Activated naive CD8-positive, alpha-beta T cell treated with anti-CD3 and anti-CD28 coated beads for 36 hours (primary cell): ENCODE measurements at places on chromosomes 3 and 15. TPM values are rescaled to one million over a fixed set of nuclear protein-coding genes. Genes with fewer than 3 reads are reported as not detected.
A peak's percentile ranks its signal among the peaks of the same experiment; 100 is the strongest.

DNA sequence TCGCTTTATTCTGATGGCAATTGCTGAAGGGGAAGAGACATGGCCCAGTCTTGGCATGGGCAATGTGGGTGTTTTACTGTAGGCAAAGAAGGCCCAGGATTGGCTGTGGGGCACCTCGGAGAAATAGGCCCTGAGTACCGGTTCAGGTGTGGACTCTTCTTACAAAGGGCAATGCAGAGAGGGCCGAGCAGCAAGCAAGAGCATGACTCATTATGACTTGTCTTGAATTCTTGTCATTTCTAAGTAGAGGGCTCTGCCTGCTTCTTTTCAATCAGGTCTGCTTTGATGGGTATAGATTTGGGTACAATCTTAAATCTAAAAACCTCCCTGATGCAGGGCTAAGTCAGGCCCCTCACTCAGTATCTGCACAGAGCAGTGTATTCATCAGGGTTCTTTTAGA is 14.8 kb upstream of the BUB1B start:
- no peak for DNase-seq
- no peaks in the 10 kb centered on the region for H3K36me3 ChIP-seq
- no peak overlapping the region for H3K27ac ChIP-seq
- H3K27me3 ChIP-seq: peaks cover 3% of the 10 kb centered on the region
- no peak overlapping the region for H3K4me3 ChIP-seq

GRCh38 chr15:43067717-43068461 is 37.9 kb downstream of the UBR1 start:
- H3K36me3 ChIP-seq: peaks cover 19% of the 10 kb centered on the region
- no peaks in the 10 kb centered on the region for H3K4me1 ChIP-seq
- H3K27me3 ChIP-seq: no peaks in the 10 kb centered on the region
- H3K27ac ChIP-seq: no peak overlapping the region
- no peak for DNase-seq
- H3K4me3 ChIP-seq: no peak overlapping the region

- H3K4me1 ChIP-seq: no peaks in the 10 kb centered on the region
- no peak overlapping the region for H3K27ac ChIP-seq
- no peak for DNase-seq
- no peaks in the 10 kb centered on the region for H3K27me3 ChIP-seq
- H3K36me3 ChIP-seq: peaks cover 3% of the 10 kb centered on the region
Observed at GRCh38 chr3:59246719-59247401, 197.0 kb upstream of the CFAP20DC start.

DNA sequence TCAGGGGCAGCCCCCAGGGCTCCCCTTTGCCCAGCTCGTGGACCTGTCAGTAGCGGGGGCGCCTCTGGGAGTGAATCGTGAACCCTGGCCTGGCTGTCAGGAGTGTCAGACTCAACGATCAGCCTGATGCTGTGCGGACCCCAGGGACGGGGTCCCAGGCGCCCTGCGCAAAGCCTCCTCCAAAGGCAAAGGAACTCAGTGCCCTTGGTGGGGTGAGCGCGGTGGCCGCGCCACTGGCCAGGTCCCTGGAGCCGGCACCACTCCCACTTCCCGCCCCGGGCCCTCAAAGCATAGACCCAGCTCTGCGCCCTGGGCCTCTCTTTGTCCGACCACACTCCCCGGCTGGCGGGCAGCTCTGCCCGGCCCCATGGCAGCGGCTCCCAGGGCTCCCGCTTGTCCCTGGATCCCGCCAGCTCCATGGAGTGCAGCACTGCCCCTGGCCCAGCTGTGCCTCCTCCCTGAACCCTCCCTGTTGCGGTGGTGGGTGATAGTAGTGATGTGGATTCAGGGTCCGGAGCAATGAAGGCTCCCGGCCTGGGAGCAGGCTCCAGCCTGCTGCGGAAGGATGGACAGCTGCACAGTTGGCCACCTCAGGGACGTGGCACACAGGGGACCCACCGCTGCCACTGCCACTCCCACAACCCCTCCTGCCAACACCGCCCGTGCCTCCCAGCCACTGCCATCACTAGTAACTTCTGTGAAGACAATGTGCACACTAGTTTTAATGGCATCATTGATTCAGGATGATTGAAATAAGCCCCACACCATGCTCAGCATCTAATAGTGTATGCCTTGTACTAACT is 263.8 kb downstream of the ZBBX start:
- no peaks in the 10 kb centered on the region for H3K4me1 ChIP-seq
- no peak for DNase-seq
- no peaks in the 10 kb centered on the region for H3K27me3 ChIP-seq

DNA sequence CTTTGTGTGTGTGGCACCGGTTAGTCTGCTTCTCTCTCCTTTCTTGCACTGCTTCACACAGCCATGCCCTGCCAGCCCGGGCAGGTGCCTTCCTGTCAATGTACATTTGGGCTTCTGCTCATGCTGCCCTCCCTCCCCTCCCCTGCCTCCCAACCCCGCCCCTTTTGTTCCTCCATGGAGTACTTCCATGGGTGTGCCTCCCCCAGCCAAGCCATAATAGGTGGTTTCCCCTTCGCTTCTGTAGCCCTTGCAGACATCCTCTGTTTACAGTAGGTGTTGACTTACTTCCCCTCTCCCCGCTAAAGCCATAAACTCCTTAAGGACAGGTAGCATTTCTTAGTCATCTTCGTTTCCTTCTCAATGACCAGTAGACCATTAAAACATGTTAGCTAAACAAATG is 31.8 kb upstream of the CRTC3 start:
- no peak overlapping the region for H3K4me3 ChIP-seq
- no peaks in the 10 kb centered on the region for H3K27me3 ChIP-seq
- peaks cover 42% of the 10 kb centered on the region for H3K36me3 ChIP-seq
- H3K4me1 ChIP-seq: peaks cover 11% of the 10 kb centered on the region
- DNase-seq: no peak
- H3K27ac ChIP-seq: no peak overlapping the region

GRCh38 chr3:136311968-136312367 is 61.8 kb downstream of the PCCB start:
- H3K27me3 ChIP-seq: no peaks in the 10 kb centered on the region
- no peak for DNase-seq
- no peak overlapping the region for H3K4me3 ChIP-seq

- peak overlapping the region; percentile 40 for H3K4me3 ChIP-seq
- H3K36me3 ChIP-seq: peaks cover 53% of the 10 kb centered on the region
- peaks cover 65% of the 10 kb centered on the region for H3K4me1 ChIP-seq
- no peak for DNase-seq
- H3K27ac ChIP-seq: peak overlapping the region; percentile 71
Observed at GRCh38 chr15:101239724-101240136, 12.1 kb downstream of the CHSY1 start.

DNA sequence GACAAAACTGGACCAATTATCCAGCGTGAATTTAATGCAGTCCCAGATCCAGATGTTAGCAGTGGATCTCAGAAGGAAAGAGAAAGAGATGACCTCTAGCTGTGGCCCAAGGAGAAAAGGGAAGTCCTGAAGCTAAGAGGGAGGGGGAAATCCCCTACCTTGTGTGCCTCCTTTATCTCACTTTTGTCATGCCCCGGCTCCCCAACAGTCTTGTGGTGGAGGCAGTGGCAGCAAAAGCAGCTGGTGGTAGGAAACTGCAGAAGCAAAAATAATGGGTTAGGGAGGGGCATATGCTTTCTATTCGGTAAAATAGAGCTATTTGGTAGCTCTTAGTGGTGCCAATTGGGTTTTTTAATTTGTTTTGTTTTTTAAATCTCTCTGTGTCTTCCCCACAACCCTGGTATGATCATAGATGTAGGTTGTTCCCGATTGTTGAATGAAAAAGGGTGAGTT is 56.5 kb downstream of the MCTP2 start:
- peaks cover 31% of the 10 kb centered on the region for H3K36me3 ChIP-seq
- peaks cover 33% of the 10 kb centered on the region for H3K4me1 ChIP-seq
- peak overlapping the region; percentile 77 for H3K4me3 ChIP-seq
- DNase-seq: peak; percentile 57
- peak overlapping the region; percentile 85 for H3K27ac ChIP-seq
- no peaks in the 10 kb centered on the region for H3K27me3 ChIP-seq

GRCh38 chr3:190854062-190854461 is 8.4 kb downstream of the GMNC start:
- H3K4me3 ChIP-seq: no peak overlapping the region
- H3K27ac ChIP-seq: no peak overlapping the region
- H3K27me3 ChIP-seq: peaks cover 3% of the 10 kb centered on the region
- no peak for DNase-seq

GRCh38 chr3:99933971-99934750 is 116.5 kb downstream of the CMSS1 start:
- peaks cover 22% of the 10 kb centered on the region for H3K36me3 ChIP-seq
- H3K27me3 ChIP-seq: no peaks in the 10 kb centered on the region
- H3K4me1 ChIP-seq: peaks cover 24% of the 10 kb centered on the region

DNA sequence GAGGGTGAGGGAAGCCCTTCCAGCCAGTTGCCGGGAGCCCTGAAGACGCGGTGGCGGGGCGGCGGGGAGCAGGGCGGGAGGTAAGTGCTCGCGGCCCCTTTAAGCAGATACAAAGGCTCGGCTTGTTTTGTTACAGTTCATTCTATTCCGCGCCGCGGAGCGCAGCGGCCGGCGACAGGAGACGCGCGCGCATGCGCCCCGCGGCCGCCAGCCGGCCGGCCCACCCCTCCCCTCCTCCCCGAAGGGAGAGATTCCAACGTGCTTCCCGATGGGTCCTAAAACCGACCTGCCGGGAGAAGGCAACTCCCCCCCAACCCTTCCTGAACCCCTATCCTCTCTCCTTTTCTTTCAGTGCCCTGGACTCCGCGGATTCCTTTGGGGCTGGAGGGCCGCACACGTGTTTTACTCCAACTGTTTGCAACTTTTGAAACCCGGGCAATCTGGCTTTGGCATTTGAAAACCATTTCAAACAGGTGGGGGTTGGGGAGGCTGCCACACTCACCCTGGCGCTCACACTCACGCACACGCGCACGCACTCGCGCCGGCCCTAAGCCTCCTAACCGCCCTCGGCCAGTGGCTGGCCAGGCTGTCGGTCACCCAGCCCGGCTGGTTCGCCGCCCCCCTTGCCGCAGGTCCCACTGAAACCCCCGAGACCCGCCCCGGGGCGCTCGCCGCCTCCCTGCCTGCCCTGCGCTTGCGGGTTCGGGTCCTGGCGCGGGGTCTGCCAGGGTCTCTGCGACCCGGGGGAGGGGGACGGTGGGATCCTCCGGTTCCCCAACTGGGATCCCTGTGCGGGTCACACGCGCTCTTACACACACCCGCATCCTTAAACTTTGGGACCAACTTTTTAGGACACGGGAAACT is at the start of gene MAGI1:
MAGI1 (minus strand) TSS at position 193 of the 864 bp plus-strand sequence. CDS start 610 bp downstream, outside the sequence.
- H3K36me3 ChIP-seq: no peaks in the 10 kb centered on the region
- peak within 1 kb of the TSS; percentile 84 for H3K4me3 ChIP-seq
- H3K27ac ChIP-seq: no peak within 1 kb of the TSS
- DNase-seq: peak; percentile 57
- H3K4me1 ChIP-seq: peaks cover 7% of the 10 kb centered on the region
- peaks cover 76% of the 10 kb centered on the region for H3K27me3 ChIP-seq

DNA sequence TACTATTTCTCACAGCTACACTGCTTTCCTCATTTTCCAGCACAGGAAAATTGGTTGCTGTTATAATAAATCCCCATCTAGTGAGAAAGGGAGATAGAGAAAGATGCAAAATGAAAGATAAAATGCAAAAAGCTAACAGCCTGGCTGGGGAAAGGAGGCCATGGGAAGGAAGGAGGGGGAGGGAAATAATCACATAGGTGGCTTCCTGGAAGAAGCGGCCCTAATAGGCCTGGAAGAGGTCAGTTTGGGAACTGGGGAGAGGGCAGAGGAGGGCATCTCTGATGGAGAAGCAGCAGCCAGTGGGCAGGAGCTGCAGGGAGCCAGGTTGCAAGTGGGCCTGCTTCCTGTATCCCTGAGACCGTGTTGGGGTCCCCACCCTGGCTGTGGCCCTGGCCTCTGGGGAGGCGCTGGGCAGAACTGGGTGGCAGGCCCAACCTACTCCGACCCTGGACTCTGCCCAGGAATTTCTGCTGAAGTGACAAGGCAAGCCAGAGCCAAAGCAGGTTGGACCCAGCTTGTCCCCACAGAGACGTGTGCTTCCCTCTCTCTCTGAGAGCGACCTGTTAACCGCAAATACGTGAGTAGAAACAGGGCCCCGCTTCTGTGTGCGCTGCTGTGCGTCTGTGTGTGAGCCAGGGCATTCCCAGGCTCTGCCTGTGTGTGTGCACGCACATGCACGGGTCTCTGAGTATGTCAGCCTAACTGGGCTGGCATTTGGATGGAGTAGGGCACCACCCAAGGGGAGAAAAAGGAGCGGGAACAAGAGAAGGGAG is 1.9 kb downstream of the SLC28A1 start:
- no peaks in the 10 kb centered on the region for H3K36me3 ChIP-seq
- no peak overlapping the region for H3K27ac ChIP-seq
- no peak for DNase-seq
- H3K27me3 ChIP-seq: no peaks in the 10 kb centered on the region

- peak overlapping the region; percentile 99 for H3K27ac ChIP-seq
- peaks cover 35% of the 10 kb centered on the region for H3K36me3 ChIP-seq
- H3K4me3 ChIP-seq: peak overlapping the region; percentile 98
- H3K4me1 ChIP-seq: peaks cover 61% of the 10 kb centered on the region
Observed at GRCh38 chr3:47161983-47162696, 1.8 kb downstream of the SETD2 start.

- peaks cover 17% of the 10 kb centered on the region for H3K27me3 ChIP-seq
- H3K4me1 ChIP-seq: no peaks in the 10 kb centered on the region
- no peak overlapping the region for H3K27ac ChIP-seq
- no peak overlapping the region for H3K4me3 ChIP-seq
- H3K36me3 ChIP-seq: peaks cover 2% of the 10 kb centered on the region
Observed at GRCh38 chr15:34644061-34644460, 60.6 kb upstream of the GOLGA8B start.

GRCh38 chr3:47054412-47054811 is 74.9 kb downstream of the NBEAL2 start:
- H3K36me3 ChIP-seq: peaks cover 34% of the 10 kb centered on the region
- peaks cover 39% of the 10 kb centered on the region for H3K4me1 ChIP-seq
- no peaks in the 10 kb centered on the region for H3K27me3 ChIP-seq
- H3K4me3 ChIP-seq: no peak overlapping the region
- H3K27ac ChIP-seq: peak overlapping the region; percentile 42

DNA sequence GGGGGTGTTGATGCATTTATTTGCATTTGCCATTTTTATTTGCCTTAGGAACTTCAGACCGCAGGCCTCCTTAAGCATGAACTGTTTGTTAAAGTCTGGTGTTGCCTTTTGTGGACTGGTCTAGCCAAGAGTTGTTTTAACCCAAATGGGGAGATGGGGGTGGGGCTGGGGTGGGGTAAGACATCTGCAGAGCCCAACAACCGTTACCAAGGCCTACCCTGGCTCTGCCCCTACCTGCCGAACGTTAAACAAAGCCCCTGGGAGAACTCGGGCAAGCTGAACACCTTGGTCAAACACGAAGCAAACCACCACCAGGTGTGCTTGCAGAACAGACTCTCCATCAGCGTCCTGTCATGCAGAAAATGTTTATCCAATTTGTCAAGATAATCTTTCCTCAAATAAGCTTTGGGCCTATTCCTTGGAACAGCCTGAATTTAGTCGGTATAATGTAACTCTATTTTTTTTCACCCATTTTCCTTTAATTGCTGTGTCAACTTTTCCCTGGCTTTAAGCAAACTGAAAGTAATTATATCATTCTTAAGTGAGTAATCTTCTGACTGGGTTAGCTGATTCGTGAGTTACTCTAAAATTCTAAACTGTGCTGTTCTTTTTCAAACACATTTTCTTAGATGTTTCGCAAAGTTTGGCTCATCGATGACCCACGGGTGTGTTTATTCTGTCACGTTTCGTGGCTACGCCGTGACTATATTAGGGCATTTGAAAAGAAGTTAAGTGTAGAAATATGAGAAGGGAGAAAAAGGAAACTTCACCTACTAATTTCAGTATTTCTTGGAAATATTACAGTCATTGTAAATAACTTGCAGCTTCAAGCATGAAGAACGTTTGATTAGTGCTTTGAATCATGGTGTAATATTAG is 127.6 kb downstream of the SOX2 start:
- no peaks in the 10 kb centered on the region for H3K4me1 ChIP-seq
- H3K4me3 ChIP-seq: no peak overlapping the region
- DNase-seq: no peak
- H3K27ac ChIP-seq: no peak overlapping the region

Gene CNTN6
- not detected for total RNA-seq

Gene GUCA1C
- not detected for total RNA-seq

Gene FES
- total RNA-seq: 2.1 TPM

Gene CHRD
- total RNA-seq: not detected
